CD4-positive, alpha-beta T cell treated with Interferon gamma for 1 hour (primary cell): ENCODE measurements at places on chromosomes 2 and 18.

DNA sequence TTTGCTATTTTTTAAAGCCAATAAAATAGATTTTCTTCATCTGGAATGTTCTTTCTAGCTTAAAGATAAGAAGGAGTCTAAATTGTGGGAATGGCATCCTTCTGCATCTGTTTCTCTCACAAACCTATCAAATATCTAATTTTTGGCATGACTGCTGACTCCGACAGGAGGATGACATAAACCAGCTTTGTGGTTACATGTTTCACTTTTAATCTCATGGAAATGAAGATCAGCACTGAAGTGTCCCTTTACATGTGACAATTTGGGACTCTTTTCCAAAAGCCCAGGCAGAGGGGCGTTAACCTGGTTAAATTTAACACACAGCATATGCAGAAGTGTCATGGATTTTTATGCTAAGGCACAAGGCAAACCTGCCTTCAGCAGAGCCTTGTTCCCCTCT, 694.7 kb downstream of the ARHGAP15 start:
- no peak for DNase-seq

DNA sequence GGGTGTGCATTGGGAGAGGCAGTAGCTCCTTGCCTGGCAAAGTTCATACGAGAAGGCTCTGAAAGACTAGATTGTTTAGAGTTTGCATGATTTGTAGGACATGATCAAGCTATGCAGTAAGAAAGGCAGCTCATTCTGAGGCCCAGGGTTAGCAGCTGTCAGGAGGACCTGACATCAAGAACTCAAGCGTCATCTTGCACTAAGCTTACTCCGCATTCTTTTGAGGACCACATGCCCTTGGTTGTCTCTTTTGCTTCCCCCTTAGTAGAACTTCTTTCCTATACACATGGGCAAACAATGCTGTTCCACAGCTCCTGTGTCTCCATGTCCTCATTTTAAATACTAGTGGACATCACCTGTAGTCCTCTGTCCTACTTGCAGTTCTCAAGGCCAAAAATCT, 14.0 kb downstream of the ZNF532 start:
- no peak for DNase-seq

DNA sequence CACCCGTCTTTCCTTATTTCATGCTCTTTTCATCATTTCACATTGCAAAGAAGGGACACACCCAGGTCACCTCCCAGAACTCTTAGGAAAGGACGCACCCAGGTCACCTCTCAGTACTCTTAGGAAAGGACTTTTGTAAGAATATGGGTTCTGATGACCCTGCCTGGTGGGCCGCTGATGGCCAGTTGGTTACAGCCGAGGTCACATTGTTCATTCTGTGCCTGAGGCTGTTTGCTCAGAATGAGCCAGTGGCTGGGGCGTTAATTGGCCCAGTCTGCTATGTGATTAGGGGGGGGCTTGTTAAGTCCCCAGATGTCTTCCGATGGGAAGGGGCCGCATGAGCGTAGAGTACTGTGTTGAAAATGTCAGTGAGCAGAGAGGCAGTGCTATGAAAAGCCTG, 9.4 kb downstream of the MLPH start:
- DNase-seq, result no peak

DNA sequence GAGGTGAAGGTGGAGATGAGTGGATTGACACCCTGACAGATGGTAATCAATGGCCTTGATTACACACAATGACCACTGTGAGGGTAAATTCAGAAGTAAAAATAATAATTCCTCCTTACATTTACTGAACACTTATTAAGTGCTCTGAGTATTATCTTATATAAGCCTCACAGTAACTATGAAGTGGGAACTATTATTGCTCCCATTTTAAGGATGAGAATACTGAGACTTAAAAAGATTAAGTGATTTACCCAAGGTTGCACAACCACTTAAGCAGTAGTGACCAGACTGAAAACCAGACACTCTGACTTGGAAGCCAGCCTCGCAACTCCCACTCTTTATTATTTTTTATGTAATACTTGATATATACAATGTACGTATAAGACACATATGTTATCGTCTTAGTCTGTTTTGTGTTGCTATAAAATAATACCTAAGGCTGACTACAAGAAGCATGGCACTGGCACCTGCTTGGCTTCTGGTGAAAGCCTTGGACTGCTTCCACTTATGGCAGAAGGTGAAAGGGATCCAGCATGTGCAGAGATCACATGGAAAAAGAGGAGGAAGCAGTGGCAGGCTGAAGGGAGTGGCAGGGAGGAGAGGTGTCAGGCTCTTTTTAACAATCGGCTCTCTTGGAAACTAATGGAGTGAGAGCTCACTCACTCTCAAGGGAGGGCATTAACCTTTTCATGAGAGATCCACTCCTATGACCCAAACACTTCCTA, 41.5 kb upstream of the C1D start:
- no peak for DNase-seq

DNA sequence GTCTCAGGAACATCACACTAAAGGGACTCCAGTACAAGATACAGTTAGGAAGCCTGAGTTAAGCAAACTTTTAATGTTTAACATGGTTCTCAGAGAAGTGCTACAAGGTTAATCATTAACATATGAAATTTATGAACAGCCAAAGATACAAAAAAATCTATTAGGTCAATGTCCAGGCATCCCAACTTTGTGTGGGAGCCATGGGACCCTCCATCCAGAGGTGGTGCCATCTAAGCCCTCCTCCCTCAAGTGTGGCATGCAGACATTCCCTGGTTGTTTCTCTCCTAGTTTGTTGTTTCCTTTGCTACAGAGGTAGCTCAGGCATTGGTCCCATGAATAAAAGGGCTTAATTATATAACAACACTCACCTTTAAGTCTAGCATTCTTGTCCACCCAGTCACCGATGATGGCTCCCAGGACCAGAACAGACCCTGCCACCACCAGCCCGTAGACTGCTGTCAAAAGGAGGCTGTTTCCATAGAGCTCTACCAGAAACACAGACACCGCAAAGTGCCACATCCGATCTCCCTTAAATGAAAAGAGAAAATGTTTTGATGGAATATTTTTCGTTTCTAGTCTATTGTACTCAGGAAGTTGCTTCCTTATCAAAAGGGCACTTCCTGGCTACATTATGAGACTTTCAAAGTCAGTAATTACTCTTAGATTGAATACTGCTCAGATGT, 5.7 kb downstream of the SLC40A1 start:
- DNase-seq, result no peak

DNA sequence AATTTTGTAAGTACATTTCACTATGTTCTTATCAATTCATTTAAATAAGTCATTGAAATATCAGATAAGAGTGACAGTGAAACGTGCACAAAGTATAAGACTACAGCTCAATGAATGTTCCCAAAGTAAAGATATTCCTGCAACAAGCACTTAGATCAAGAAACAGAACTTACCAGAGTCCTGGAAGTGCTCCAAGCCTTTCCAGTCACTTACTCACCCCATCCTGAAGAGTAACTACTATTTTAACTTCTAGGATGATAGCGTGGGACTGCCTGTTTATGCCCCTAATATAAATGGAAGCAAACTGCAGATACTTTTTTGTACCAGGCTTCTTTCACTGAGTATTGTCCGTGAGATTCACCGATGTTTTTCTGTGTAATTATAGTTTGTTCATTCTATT, 768.9 kb downstream of the SLC4A3 start:
- DNase-seq, result no peak

DNA sequence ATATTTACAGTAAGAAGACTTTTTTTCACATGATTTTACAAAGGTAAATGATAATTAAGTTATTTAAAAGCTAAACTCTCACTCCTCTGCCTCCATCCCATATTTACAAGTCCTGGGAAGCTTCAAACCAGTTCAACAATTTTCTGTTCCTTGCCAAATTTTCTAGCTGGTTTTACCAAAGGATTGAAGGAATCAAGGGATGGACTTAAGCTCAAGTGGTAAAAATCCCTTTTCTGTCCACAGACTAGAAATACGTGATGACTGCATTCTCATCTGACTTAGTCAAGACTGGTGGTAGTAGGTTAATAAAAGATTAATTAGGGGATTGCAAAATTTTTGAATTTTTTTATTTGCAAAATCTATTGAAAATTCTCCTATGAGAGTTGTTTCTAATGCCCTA, 297.3 kb downstream of the MTX2 start:
- no peak for DNase-seq
